ENCODE measurements at places on chromosomes 6 and 20.

DNA sequence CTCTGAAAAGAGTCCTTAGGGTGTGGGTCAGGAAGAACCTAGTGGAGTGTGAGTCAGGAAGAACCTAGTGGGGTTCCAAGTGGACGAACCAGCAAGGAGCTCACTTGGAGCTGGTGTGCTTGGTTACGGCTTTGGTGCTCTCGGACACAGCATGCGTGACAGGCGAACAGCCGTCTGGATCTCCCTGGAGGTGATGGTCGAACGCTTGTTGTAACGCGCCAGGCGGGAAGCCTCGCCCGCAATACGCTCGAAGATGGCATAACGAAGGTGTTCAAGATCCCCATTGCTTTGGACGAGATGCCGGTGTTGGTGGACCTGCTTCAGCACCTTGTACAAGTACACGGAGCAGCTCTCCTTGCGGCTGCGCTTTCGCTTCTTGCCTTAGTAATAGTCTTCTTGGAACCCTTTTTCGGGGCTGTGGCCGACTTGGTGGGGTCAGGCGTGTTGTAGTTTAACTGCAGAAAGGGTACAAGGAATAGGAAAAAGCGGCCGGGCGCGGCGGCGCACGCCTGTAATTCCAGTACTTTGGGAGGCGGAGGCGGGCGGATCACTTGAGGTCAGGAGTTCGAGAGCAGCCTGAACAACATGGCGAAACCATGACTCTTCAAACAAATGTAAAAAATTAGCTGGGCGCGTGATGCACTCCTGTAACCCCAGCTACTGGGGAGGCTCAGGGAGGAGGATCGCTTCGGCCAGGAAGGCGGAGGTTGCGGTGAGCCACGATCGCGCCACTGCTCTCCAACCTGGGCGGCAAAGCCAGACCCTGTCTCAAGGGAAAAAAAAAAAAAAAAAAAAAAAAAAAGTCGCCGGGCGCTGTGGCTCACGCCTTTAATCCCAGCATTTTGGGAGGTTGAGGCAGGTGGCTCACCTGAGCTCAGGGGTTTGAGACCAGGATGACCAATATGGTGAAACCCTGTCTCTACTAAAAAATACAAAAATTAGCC is 48.0 kb downstream of the OR2B2 start:
- DNase-seq, result no peak

GRCh38 chr6:41298785-41299502 is 12.5 kb upstream of the TREM1 start:
- DNase-seq, result peak; percentile 64

DNA sequence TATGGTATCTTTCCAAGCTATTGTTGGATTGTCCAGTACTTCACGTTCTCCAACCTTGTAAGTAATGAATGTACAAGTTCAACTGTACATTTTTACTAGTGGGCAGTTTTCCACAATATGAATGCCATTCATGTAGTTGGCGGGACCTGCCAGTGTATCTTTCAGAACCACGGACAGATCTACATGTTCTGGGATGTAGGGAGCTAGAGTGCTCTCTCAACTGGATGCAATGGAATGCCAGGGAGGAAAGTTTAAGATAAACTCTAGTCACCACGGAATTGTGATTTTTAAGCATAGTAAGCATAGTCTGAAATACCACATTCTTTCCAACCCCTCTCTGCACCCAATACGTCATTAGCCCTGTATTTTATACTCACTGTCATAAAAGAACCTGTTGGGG is 21.5 kb upstream of the HLA-C start:
- DNase-seq, result no peak

GRCh38 chr6:138107078-138107751 is at the start of gene PERP:
Gene PERP, minus strand, starts transcription at chr6:138107419. Its CDS starts 79 bp downstream, at chr6:138107340.
- DNase-seq, result peak; percentile 78

DNA sequence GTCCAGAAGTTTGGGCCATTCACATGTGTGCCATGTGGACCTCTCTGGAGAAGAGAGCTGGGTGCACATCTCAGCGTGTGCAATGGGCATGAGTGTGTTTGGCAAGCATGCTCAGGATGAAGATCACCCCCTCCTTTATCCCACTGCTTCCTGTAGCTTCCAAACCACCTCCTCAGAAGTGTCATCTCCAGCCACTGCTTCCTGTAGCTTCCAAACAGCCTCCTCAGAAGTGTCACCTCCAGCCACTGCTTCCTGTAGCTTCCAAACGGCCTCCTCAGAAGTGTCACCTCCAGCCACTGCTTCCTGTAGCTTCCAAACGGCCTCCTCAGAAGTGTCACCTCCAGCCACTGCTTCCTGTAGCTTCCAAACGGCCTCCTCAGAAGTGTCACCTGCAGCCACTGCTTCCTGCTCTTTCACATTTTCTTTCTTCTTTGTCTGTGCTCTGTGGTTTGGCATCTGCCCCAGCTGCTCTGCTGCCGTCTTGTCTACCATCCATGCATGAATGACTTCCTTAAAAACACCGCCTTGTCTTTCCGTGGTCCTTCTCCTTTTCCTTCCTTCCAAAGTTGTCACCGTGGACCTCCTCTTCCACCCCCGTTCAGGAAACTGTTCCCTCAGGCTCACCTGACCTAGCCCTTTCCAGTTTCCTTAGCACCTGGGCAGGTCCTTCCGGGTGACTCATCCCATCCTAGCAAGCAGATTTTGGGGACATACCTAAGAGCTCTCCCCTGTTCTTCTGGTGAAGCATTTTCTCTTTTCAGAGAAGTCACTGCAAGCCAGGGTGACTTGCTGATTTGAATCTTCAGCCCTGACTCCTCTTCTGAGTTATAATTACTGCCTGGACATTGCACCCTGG is 43.5 kb upstream of the TIAM2 start:
- DNase-seq, result peak; percentile 22

DNA sequence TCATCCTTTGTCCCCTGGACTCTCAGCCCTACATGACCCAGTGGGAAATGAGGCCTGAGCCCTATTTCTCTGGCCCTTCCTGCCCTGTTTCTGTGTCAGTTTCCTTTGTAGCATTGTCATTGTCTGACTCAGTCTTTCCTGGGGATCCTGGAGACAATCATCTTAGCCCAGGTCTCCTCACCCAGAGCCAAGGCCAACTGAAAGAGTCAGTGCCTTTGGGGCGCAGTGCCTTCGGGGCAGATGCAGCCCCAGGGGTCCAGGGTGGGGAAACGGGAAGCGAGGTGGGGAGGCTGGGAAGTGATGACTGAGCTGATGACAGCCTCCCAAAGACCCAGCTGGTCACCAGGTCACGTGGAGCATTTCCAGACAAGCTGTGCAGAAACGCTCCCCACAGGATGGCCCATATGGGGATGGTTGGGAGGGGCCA is 93.3 kb upstream of the SULF2 start:
- no peak for DNase-seq

DNA sequence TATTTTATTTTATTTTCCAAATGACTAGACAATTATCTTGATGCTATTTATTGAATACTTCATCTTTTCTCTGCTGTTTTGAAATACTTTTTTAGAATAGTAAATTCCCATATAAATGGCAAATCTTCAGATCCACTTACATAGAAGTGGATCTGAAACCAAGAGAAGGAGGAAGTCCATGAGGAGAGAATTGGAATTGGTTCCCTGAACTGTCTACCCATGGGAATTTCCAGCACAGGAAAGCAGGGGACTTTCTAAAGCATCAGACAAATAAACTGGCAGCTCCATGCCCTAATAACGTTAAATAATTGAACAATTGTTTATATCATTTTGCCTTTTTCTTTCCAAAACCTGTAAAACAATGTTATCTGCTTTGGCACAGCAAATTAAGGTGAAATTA is 47.1 kb upstream of the PNRC1 start:
- DNase-seq, result no peak

GRCh38 chr6:127539272-127539671 is 20.1 kb upstream of the MTCL3 start:
- no peak for DNase-seq

DNA sequence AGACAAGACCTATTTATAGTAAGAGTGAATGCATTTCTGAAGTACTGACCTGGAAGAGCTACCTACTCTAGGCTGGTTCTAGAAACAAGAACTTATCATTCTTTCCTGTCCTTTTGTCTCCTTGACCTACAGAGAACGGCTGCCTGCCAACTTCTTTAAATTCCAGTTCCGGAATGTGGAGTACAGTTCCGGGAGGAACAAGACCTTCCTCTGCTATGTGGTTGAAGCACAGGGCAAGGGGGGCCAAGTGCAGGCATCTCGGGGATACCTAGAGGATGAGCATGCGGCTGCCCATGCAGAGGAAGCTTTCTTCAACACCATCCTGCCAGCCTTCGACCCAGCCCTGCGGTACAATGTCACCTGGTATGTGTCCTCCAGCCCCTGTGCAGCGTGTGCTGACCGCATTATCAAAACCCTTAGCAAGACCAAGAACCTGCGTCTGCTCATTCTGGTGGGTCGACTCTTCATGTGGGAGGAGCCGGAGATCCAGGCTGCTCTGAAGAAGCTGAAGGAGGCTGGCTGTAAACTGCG is 8.3 kb downstream of the APOBEC2 start:
- DNase-seq, result no peak

- no peak for DNase-seq
These were observed 644.8 kb downstream of the PTPRT start for GRCh38 chr20:42544926-42545325.

GRCh38 chr6:20827798-20828197 is 293.5 kb downstream of the CDKAL1 start:
- no peak for DNase-seq

- no peak for DNase-seq
These were observed 9.9 kb upstream of the HEBP2 start for GRCh38 chr6:138393871-138394783.

- no peak for DNase-seq
These were observed 190.8 kb downstream of the ANKRD60 start for GRCh38 chr20:58037631-58038030.

- peak; percentile 56 for DNase-seq
These were observed 31.1 kb downstream of the NTSR1 start for GRCh38 chr20:62739581-62740285.

- no peak for DNase-seq
These were observed 34.3 kb upstream of the COL9A1 start for GRCh38 chr6:70336996-70337742.

- DNase-seq, result no peak
These were observed 31.8 kb upstream of the APCDD1L start for GRCh38 chr20:58546756-58547622.

GRCh38 chr20:37179683-37180524 is 556 bp upstream of the MROH8 start:
- peak; percentile 12 for DNase-seq

- no peak for DNase-seq
These were observed 231.6 kb downstream of the ARHGAP18 start for GRCh38 chr6:129478379-129478778.

DNA sequence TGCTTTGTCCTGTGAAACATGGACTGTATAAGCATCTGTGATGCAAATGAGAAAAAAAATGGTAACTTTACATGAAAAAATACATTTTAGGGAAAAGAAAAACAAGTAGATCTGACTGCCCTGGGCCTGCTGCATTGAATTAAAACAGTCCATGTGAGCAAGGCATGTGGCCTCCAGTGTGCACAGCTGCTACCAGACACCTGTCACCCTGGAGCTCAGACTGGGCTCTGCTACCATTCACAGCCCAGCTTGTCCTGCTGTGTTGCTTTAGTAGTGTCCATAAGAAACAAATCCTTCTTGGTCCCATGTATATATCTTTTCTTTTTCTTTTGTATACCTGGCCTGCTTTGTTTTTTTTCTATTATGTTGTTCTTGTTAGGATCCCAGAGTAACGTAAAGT is 315.9 kb downstream of the NKAIN2 start:
- no peak for DNase-seq

DNA sequence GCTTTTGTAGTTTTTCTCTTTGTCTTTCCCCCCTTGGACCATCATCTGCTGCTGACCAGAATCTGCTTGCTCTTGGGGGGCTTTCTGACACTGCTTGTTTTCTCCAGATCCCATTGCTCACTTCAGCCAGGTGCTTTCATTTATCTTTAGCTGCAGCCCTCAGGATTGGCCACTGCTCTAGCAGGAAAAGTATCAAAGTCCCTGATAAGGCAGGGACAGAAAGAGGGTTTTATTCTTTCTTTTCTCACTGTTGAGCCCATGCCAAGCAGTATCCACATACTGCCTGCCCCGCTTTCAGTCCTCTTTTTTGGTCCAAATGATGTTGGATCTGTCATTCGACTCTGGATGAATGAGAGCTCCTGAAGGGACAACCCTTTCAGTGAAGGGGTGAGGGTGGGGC is 141.4 kb downstream of the DNAH8 start:
- DNase-seq, result no peak

DNA sequence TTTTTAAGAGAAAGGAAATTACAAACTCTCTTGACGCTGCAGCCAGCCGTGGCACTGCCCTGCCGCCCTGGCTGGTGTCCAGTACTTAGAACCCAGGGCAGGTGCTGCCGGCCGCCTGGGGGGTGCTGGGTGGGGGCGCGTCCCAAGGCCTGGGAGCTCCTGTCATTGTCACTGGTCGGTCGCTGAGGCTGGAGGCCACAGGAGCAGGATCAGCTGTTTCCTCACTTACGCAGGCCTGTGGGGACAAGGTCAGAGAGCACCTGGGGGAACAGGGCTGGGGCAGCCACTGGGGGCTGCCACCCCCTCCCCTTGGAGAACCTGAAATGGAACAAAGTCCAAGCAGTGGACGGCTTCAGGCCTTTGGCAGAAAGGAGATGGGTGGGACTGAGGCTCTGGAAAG is 5.6 kb downstream of the BIRC7 start:
- no peak for DNase-seq

- peak; percentile 45 for DNase-seq
These were observed 3.4 kb upstream of the BHLHE23 start for GRCh38 chr20:63009988-63010769.

DNA sequence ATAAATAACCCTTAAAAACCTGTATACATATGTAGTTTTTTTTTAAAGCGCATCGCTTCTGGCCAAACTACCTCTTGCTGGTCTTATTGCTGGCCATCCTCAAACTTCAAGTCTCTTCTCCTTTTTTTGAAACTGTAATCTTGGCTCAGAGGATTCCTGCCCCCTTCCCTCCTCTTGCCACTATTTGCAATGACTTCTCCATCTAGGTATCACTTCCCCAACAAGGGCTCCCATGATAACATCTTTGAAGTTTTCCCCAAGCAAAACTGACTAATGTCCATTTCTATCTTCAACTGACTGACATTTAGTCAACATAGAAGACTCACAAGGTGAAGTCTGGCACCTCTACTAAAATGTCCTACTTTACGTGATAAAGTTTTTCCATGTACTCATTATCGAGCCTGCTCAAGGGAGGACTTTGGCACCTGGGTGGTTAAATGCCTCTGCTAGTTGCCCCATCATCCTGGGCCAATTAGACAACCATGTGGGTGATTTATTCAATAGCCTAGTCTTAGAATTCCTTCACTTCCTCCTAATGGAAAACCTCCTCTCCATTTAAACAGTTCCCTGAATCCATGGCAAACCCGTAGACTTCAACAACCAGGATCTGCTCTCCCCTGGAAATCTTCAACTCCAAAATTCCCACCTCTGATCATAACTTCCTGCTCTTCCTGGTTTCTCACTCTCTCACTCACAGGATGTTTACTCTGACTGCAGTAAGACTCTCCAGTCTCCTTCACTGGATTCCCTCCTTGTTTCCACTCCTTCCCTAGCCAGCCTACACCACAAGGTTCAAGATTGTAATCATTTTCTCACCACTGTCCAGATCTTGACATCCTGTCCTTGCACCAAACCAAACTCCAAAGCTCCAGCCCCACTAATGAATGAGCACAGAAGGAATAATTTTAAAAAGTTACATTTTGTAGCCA is 9.4 kb upstream of the PLAGL1 start:
- DNase-seq, result no peak
